ENCODE measurements at places on chromosomes 7 and 10.

GRCh38 chr7:127895814-127896280 is 135.4 kb downstream of the LRRC4 start:
- H3K27me3 ChIP-seq, result no peaks in the 10 kb centered on the region
- H3K36me3 ChIP-seq, result no peaks in the 10 kb centered on the region
- no peak for DNase-seq
- H3K4me3 ChIP-seq, result no peak overlapping the region
- peaks cover 2% of the 10 kb centered on the region for H3K4me1 ChIP-seq

GRCh38 chr7:132742189-132742612 is 165.9 kb upstream of the PLXNA4 start:
- DNase-seq, result no peak
- H3K36me3 ChIP-seq, result no peaks in the 10 kb centered on the region
- H3K27me3 ChIP-seq, result no peaks in the 10 kb centered on the region
- no peak overlapping the region for H3K27ac ChIP-seq

- H3K27me3 ChIP-seq, result no peaks in the 10 kb centered on the region
- no peaks in the 10 kb centered on the region for H3K4me1 ChIP-seq
- H3K36me3 ChIP-seq, result no peaks in the 10 kb centered on the region
These were observed 39.8 kb downstream of the AKR1B1 start for GRCh38 chr7:134419085-134419484.

DNA sequence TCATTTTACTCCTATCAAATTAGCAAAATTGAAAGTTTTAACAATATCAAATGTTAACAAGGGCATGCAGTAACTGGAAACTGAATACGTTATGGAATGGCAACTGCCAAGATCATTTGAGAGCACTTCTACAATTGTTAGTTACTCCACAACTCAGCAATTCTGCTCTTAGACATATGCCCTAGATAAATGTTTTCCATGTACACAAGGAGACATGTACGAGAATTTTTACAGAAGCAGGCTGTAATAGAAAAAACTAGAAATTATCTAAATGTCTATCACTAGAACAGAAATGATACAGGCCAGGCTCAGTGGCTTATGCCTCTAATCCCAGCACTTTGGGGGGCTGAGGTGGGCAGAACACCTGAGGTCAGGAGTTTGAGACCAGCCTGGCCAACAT is 7.0 kb downstream of the PSAP start:
- H3K36me3 ChIP-seq, result no peaks in the 10 kb centered on the region
- no peaks in the 10 kb centered on the region for H3K4me1 ChIP-seq
- H3K4me3 ChIP-seq, result no peak overlapping the region
- H3K27me3 ChIP-seq, result no peaks in the 10 kb centered on the region

GRCh38 chr10:96470116-96470743 is 43.5 kb downstream of the TLL2 start:
- no peaks in the 10 kb centered on the region for H3K4me1 ChIP-seq
- H3K36me3 ChIP-seq, result no peaks in the 10 kb centered on the region
- DNase-seq, result peak; percentile 48
- H3K27me3 ChIP-seq, result no peaks in the 10 kb centered on the region
- H3K27ac ChIP-seq, result no peak overlapping the region
- no peak overlapping the region for H3K4me3 ChIP-seq

- no peaks in the 10 kb centered on the region for H3K4me1 ChIP-seq
- DNase-seq, result no peak
- no peak overlapping the region for H3K4me3 ChIP-seq
- no peak overlapping the region for H3K27ac ChIP-seq
- no peaks in the 10 kb centered on the region for H3K36me3 ChIP-seq
- no peaks in the 10 kb centered on the region for H3K27me3 ChIP-seq
These were observed 31.9 kb downstream of the DPCD start for GRCh38 chr10:101619983-101620382.

DNA sequence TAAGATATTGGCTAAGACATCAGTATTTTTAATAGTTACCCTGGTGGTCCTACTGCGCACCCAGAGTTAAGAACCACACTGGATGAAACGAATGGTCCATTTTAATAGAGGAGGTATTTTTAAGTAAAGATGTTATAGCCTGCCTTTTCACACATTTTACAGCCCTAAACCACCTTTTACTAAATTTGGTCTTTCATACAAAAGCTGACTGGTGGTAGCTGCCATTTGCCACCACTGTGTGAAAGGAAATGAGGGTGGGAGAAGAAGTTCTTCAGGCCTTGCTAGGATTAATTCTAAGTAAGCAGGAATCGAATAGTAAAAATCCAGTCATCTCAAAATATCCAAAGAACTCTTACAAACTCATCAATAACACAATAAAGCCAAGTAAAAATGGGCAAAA is 15.2 kb upstream of the APBB1IP start:
- H3K27me3 ChIP-seq, result no peaks in the 10 kb centered on the region
- H3K36me3 ChIP-seq, result no peaks in the 10 kb centered on the region
- H3K4me3 ChIP-seq, result no peak overlapping the region
- H3K4me1 ChIP-seq, result no peaks in the 10 kb centered on the region

GRCh38 chr7:51324206-51324898 is 7.7 kb upstream of the COBL start:
- no peaks in the 10 kb centered on the region for H3K4me1 ChIP-seq
- H3K27me3 ChIP-seq, result no peaks in the 10 kb centered on the region
- no peak overlapping the region for H3K4me3 ChIP-seq
- no peak for DNase-seq

- H3K4me1 ChIP-seq, result no peaks in the 10 kb centered on the region
- no peak overlapping the region for H3K27ac ChIP-seq
- no peaks in the 10 kb centered on the region for H3K27me3 ChIP-seq
- no peak overlapping the region for H3K4me3 ChIP-seq
- no peaks in the 10 kb centered on the region for H3K36me3 ChIP-seq
These were observed 17.3 kb upstream of the SAMD9L start for GRCh38 chr7:93165447-93165846.

GRCh38 chr10:94292434-94293090 is 70.2 kb downstream of the NOC3L start:
- H3K36me3 ChIP-seq, result no peaks in the 10 kb centered on the region
- H3K27ac ChIP-seq, result no peak overlapping the region
- no peaks in the 10 kb centered on the region for H3K4me1 ChIP-seq
- no peak overlapping the region for H3K4me3 ChIP-seq
- H3K27me3 ChIP-seq, result no peaks in the 10 kb centered on the region
- no peak for DNase-seq

GRCh38 chr10:32411797-32412498 is 34.0 kb upstream of the CCDC7 start:
- H3K4me3 ChIP-seq, result no peak overlapping the region
- H3K27me3 ChIP-seq, result no peaks in the 10 kb centered on the region
- H3K27ac ChIP-seq, result peak overlapping the region; percentile 53
- no peaks in the 10 kb centered on the region for H3K4me1 ChIP-seq
- no peak for DNase-seq

DNA sequence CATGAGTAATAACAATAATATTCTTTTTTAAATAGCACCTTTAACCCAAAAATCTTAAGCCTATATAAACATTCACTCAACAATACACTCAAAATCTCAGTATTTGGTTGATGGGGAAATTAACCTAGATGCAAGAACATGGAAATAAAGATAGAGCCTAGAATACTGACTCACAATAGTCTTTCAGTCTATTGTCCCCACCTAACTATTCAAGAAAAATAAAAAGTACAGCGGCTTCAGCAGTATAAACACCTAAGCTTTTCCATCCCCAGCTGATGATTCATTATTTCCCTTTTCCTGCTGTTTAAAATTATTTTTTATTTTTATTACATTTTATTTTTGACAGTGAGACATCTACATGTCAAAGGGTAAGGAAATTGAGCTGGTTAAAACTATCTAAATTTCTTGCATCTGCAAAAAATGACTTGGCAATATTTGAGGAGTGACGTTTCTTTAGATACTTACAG is 201.4 kb downstream of the FZD1 start:
- H3K27ac ChIP-seq, result no peak overlapping the region
- H3K36me3 ChIP-seq, result no peaks in the 10 kb centered on the region
- no peak overlapping the region for H3K4me3 ChIP-seq
- H3K27me3 ChIP-seq, result no peaks in the 10 kb centered on the region
- DNase-seq, result no peak

DNA sequence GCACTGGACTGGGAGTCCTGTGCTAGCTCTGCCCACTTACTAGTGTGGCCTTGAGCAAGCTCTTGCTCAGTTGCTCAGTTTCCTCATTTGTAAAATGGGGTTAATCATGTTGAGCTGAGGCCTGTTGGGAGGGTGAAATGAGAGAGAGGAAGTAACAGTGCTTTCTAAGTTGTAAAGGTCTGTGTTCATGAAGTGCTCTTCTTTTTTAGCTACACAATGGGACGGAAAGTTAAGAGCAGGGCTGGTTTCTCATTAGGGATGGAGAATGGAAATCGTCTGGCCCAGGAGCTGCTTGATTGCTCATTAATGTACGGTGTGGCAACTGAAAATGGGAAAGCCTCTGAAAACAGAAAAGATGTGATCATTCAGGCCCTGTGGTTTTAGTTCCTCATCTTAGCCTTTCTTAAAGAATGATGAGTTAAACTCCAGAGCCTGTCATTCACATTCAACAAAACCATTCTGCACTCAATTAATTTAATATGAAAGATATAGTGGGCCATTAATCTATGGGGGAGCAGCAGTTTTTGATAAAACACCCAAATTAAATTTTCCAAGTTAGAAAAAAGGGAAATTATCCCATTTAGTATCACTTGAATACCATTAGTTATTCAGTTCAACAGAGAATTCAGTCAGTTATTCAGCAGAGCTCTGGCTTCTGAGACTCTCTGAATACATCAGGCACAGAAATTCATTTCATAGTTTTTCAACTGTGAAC is 60.5 kb downstream of the SH2D4B start:
- H3K27ac ChIP-seq, result no peak overlapping the region
- DNase-seq, result no peak
- no peak overlapping the region for H3K4me3 ChIP-seq
- no peaks in the 10 kb centered on the region for H3K4me1 ChIP-seq
- no peaks in the 10 kb centered on the region for H3K27me3 ChIP-seq
- H3K36me3 ChIP-seq, result no peaks in the 10 kb centered on the region

DNA sequence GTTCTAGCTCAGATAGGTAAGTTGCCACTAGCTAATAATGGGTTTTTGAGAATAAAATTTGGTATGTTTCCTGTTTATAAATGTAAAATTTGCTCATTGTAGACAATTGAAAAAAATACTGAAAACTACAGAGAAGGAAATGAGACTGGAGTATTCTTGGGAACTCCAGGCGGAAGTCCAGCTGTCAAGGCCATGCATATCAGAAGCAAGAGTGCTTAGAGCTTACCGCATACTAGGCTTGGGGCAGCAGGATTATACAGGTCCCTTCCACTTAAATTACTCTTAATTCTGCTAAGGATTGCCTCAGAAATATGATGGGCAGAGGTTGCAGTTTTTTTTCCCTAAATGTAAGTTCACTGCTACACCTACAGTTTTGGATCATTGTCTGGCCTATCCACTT is 26.6 kb downstream of the UMAD1 start:
- H3K4me3 ChIP-seq, result no peak overlapping the region
- DNase-seq, result no peak
- H3K36me3 ChIP-seq, result no peaks in the 10 kb centered on the region
- no peaks in the 10 kb centered on the region for H3K27me3 ChIP-seq

- H3K4me3 ChIP-seq, result no peak overlapping the region
- H3K4me1 ChIP-seq, result no peaks in the 10 kb centered on the region
- H3K27me3 ChIP-seq, result no peaks in the 10 kb centered on the region
- H3K36me3 ChIP-seq, result no peaks in the 10 kb centered on the region
- no peak for DNase-seq
- no peak overlapping the region for H3K27ac ChIP-seq
These were observed 12.4 kb downstream of the PAPOLB start for GRCh38 chr7:4849390-4849789.

- no peak overlapping the region for H3K4me3 ChIP-seq
- no peaks in the 10 kb centered on the region for H3K27me3 ChIP-seq
- no peak overlapping the region for H3K27ac ChIP-seq
- H3K36me3 ChIP-seq, result no peaks in the 10 kb centered on the region
- no peaks in the 10 kb centered on the region for H3K4me1 ChIP-seq
- no peak for DNase-seq
These were observed 34.7 kb downstream of the PRSS2 start for GRCh38 chr7:142805350-142806021.

GRCh38 chr10:102650655-102651454 is 6.6 kb downstream of the TRIM8 start:
- H3K27ac ChIP-seq, result peak overlapping the region; percentile 100
- no peaks in the 10 kb centered on the region for H3K36me3 ChIP-seq
- peak; percentile 62 for DNase-seq

- no peaks in the 10 kb centered on the region for H3K36me3 ChIP-seq
- H3K27ac ChIP-seq, result no peak overlapping the region
- H3K4me1 ChIP-seq, result no peaks in the 10 kb centered on the region
- no peaks in the 10 kb centered on the region for H3K27me3 ChIP-seq
These were observed 163.7 kb downstream of the AHR start for GRCh38 chr7:17462131-17462631.

GRCh38 chr10:34719746-34720145 is 95.3 kb downstream of the PARD3 start:
- H3K36me3 ChIP-seq, result no peaks in the 10 kb centered on the region
- no peaks in the 10 kb centered on the region for H3K4me1 ChIP-seq
- no peak for DNase-seq
- no peak overlapping the region for H3K4me3 ChIP-seq

- H3K4me3 ChIP-seq, result no peak overlapping the region
- H3K36me3 ChIP-seq, result no peaks in the 10 kb centered on the region
- no peak overlapping the region for H3K27ac ChIP-seq
- no peak for DNase-seq
- no peaks in the 10 kb centered on the region for H3K27me3 ChIP-seq
These were observed 1217.8 kb upstream of the LRRTM3 start for GRCh38 chr10:65708057-65708456.

- no peak for DNase-seq
- no peak overlapping the region for H3K4me3 ChIP-seq
These were observed 4.0 kb upstream of the NKX2-3 start for GRCh38 chr10:99528494-99529441.

DNA sequence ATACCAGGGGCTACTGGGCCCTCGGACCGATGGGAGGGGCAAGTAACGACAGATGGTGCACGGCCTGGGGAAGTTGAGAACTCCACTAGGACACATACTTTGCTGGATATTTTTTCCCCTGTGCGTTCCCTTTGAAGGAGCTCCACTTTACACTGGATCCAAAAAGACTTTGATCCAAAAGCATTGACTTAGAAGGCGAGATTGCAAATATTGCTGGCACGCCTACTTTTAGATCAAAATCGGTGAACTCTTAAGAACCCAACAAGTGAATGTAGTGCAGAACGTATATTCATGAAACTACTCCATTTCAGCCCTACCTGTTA is 436 bp upstream of the SLC25A13 start:
- H3K4me1 ChIP-seq, result no peaks in the 10 kb centered on the region
- no peak for DNase-seq
- no peaks in the 10 kb centered on the region for H3K27me3 ChIP-seq
- H3K27ac ChIP-seq, result peak overlapping the region; percentile 96
- H3K4me3 ChIP-seq, result peak overlapping the region; percentile 71

GRCh38 chr10:2670864-2671263 is 396.5 kb upstream of the PFKP start:
- no peaks in the 10 kb centered on the region for H3K4me1 ChIP-seq
- no peaks in the 10 kb centered on the region for H3K36me3 ChIP-seq
- H3K27me3 ChIP-seq, result no peaks in the 10 kb centered on the region
- no peak for DNase-seq
- H3K27ac ChIP-seq, result no peak overlapping the region

GRCh38 chr7:80218723-80219122 is 84.1 kb downstream of the GNAI1 start:
- no peaks in the 10 kb centered on the region for H3K4me1 ChIP-seq
- no peak overlapping the region for H3K4me3 ChIP-seq
- H3K27me3 ChIP-seq, result no peaks in the 10 kb centered on the region
- H3K36me3 ChIP-seq, result no peaks in the 10 kb centered on the region

- H3K27ac ChIP-seq, result no peak overlapping the region
- no peaks in the 10 kb centered on the region for H3K27me3 ChIP-seq
- H3K4me1 ChIP-seq, result no peaks in the 10 kb centered on the region
- no peak overlapping the region for H3K4me3 ChIP-seq
- H3K36me3 ChIP-seq, result no peaks in the 10 kb centered on the region
- no peak for DNase-seq
These were observed 4.2 kb upstream of the NKX1-2 start for GRCh38 chr10:124453960-124454610.
